Stimulated activated effector memory CD8-positive, alpha-beta T cell treated with anti-CD3 and anti-CD28 coated beads, Interleukin-12 subunit alpha, Interleukin-12 subunit beta, amount 100 ng/mL, for 72 hours (primary cell): ENCODE measurements at places on chromosomes 2 and 18.

DNA sequence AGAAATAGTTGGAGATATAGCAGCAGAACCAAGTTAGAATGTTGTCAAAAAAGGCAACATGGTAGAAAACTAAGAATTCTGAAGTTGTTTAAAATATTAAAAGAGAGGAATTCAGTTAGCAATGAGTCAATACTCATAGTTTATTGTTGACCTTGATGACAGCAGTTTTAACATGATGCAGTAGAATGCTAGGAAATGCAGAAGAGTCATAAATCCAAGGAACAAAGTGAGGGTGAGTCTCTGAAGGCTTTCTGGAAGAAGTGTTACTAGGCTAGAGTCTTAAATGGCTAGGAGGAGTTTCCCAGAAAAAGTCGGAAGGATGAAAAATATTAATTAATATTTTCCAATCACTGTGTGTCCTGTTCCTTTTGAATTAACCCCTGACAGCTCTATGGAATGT, 807.3 kb downstream of the TSN start:
- no peak for DNase-seq

DNA sequence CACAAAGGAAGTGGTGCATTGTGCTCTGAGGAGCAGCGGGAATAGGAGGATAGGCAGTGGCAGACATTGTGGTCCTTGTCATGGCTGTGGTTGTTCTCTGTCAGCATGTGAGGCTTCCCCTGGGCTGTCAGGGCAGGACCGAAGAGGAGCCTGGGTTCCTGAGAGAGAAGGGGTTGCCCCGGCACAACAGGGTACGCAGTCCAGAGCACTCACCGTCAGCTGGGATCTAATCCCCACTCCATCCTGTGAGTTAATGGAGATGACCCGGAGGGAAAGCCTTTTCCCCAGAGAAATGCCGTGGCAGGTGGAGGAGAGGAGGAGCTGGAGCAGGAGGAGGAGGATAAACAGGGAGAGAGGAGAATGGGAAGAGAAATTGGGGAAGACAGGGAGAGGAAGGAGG, 396.7 kb upstream of the HS6ST1 start:
- DNase-seq, result peak; percentile 20

- no peak for DNase-seq
Observed at GRCh38 chr2:84731185-84731584, 149.7 kb downstream of the TRABD2A start.

DNA sequence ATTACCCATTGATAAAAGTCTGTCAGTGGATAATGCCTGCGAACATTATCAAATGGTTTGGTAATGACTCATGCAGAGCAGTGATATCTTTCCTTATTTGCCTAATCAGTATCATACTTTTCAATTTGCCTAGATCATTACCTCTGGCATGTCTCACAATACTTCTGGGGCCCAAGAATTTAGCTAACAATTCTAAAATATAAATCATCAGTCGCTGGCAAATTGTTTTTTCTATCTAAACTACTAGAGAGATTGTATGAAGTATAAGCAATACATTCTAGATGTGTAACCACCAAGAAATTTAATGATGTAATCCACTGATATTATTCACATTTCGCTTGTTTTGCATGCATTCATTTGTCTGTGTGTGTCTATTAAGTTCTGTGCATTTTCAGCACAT, 191.2 kb upstream of the CDH19 start:
- DNase-seq, result no peak

- DNase-seq, result no peak
Observed at GRCh38 chr18:39945076-39945475, 2010.0 kb upstream of the PIK3C3 start.

- no peak for DNase-seq
Observed at GRCh38 chr18:1370552-1370951, 465.9 kb downstream of the ADCYAP1 start.

- DNase-seq, result peak; percentile 49
Observed at GRCh38 chr2:37168217-37168981, 11.6 kb upstream of the EIF2AK2 start.

GRCh38 chr2:237471438-237472186, 15.4 kb upstream of the MLPH start:
- no peak for DNase-seq

DNA sequence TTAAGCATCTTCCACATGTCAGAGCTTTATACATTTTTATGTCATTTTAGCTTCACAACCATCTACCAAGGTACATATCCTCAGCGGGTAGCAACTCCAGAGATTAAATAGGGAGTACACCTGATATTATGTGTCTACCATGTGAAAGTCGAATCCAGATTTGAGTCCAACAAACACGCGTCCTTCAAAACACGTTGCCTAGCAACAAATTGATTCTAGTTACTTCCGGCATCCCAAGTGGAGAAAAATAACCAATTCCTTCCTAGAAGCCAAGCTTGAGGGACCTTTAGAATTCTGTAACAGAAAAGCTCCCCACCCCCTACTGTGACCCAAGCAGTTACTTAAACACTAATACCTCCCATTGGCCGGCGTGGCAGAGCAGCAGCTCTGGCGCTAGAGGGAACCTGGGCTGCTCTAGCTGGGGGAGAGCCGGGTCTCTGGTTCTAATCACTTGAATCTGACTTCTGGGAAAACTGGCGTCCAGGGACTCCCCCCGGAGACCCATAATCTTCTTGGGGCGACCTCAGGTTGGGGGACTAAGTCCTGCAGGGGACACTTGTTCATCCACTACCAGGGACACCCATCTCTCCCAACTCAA, at the start of gene ERICH2:
Gene ERICH2 (plus strand): TSS at position 371 of the 598 bp plus-strand sequence. CDS start 304 bp downstream, outside the sequence.
- no peak for DNase-seq

GRCh38 chr2:151978709-151979108, 120.1 kb downstream of the CACNB4 start:
- DNase-seq, result no peak

GRCh38 chr2:201228912-201229290, 31.4 kb upstream of the CASP8 start:
- no peak for DNase-seq

GRCh38 chr18:48080546-48080945, 150.1 kb upstream of the SMAD2 start:
- no peak for DNase-seq

- no peak for DNase-seq
Observed at GRCh38 chr2:132009874-132010521, 151.8 kb downstream of the ANKRD30BL start.

DNA sequence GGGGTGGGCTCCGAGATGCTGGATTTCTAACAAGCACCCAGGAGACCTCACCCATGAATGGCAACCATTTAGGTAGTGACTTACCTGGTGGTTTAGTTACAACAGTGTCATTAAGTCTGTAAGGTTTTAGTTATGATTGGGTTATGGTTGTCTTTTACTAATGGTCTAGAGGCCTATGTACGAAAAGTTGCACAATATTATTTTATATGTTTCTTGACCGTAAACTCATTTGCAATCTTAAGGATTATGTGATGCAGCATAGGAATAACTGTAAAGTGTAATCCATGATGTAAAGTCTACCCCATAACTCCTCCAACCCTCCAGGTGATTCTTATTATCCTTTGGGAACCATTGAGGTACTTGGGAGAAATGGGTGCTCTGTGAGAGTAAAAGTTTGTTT, 155.4 kb upstream of the ZEB2 start:
- DNase-seq, result no peak

GRCh38 chr2:187541086-187542085, 12.8 kb downstream of the TFPI start:
- DNase-seq, result no peak

- no peak for DNase-seq
Observed at GRCh38 chr2:151543876-151544275, 134.2 kb downstream of the RIF1 start.

DNA sequence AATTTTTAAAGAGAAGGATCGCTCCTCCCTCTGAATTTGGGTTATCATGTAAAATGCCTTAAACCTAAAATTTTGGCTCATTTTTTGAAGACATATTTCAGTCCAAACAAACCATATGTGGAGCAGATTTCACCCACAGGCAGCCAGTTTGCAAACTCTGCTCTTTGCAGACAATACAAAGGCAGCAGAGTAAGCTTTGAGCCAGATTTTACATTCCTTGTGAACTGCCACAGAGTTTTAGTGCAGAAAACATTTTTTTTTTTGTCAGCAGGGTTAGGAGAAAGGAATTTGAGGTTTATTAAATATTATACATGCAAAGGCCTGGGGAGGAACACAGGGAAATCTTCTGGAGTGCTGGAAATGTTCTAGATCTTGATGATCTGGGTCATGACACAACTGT, 171.9 kb upstream of the FN1 start:
- DNase-seq, result no peak

DNA sequence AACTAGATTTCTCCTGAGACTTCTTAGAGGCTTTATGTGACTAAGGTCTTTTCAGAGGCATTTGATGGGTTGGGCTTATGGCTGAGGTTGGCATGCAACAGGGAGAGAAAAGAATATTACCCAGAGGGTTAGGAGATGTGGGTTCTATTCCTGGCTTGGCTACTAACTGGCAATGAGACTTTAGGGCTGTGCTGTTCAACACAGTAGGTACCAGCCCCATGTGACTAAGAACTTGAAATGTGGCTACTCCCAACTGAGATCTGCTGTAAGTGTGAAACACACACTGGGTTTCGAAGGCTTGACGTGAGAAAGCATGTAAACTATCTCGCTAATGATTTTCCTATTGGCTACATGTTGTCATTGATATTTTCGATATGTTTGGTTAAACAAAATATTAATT, 324.9 kb upstream of the SLC14A2 start:
- DNase-seq, result no peak

DNA sequence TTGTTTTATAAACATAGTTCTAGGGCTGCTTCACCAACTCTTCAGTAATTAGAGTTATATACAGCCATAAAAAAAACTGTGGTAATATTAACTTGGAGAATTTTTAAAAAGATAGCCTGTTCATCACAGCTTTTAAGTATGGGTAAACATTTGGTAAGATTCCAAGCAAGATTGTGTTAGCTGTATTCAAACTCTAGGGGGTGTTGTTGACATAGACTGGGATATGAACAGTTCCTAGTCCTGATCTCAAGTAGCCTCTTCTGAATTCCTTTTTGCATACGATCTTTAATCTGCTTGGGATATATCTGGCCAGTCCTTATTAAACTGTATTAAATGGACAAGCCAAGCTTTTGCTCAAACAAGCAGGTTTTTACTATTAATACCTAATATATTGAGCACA, 13.4 kb downstream of the NOP58 start:
- no peak for DNase-seq

GRCh38 chr18:10036479-10036878, 122.7 kb downstream of the VAPA start:
- DNase-seq, result no peak

DNA sequence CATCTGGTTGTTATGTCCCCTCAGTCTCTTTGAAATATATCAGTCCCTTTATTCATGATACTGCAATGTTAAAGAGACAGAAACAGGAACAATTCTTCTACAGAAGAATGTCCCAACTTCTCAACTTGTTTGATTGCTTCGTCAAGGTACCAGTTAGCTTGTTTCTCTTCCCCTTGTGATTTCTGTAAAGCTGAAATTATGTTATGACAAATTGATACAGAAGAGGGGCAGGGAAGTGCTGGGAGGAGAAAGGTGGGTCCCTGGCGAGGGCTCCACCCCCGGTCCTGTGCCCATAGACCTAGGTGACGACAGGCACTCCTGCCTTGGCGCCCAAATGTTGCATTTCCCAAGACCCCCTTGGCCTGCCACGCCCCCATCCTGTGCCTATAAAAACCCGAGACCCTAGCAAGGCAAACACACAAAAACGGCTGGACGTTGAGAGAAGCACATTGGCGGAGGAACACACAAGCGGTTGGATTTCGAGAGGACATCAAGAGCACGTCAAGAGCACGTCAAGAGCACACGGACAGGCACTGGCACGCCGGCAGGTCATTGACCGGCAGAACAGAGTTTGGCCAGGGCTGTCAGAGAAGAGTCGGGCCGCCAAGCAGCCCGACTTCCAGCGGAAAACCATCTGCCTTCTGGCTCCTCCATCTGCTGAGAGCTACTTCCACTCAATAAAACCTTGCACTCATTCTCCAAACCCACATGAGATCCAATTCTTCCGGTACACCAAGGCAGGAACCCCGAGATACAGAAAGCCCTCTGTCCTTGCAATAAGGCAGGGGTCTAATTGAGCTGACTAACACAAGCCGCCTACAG, 11.5 kb upstream of the RTN4 start:
- DNase-seq, result no peak

DNA sequence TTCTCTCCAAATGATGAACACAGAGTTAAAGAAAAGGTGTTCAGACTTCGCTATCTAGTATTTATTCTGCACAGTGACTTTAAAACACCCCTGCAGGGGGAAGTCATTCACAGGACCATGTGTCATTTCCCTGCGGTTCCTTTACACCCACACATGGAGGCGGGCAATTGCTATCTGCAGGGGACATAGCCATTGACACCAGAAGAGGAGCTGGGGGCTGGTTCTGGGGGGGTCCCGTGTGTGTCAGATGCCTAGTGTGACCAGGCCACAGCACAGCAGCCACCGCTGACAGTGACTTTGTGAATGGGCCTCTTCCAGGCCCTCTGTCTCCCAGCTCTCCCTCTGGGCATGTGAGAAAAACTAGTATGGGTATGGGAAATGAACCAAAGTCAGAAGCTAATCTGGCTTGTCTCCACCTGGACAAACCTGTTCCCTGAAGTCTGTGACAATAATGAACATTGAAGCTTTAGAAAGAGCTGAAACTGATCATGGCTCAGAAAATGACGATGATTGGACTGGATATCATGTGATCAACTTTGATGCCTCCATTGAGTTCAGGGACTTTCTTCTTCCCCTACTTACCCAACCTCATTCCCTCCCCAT, 7.5 kb upstream of the GBX2 start:
- DNase-seq, result no peak
